ENCODE measurements at places on chromosomes 5 and 9. TPM values are rescaled to one million over a fixed set of nuclear protein-coding genes. Genes with fewer than 3 reads are reported as not detected.

DNA sequence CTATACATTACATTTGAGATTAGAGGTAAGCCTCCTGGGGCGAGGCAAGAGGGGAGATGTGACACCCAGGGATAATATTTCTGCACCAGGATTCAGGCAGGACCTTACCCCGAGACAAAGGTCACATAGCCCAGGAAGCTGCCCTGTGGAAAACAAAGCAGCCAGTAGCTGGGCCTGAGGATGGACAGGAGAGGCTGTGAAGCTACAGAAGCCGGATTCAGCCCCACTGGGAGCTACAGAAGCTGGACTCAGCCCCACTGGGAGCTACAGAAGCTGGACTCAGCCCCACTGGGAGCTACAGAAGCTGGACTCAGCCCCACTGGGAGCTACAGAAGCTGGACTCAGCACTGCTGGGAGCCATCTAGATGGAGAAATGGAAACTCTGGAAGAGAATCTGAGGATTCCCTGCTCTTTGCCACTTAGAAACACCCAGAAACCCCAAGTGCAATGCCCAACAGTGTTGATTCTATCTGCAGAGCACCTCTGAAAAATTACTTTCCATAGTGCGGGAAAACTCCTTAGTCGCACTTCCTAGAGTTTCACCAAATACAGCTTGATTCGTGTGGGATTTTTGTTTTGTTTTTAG, 46.5 kb upstream of the ZFR start:
- H3K27ac ChIP-seq = no peak overlapping the region
- H3K4me1 ChIP-seq = peaks cover 12% of the 10 kb centered on the region
- no peaks in the 10 kb centered on the region for H3K36me3 ChIP-seq
- H3K27me3 ChIP-seq = peaks cover 1% of the 10 kb centered on the region
- H3K4me3 ChIP-seq = no peak overlapping the region

The ORM1 gene
- not detected for total RNA-seq

GRCh38 chr9:7146582-7146981, 388.8 kb downstream of the KDM4C start:
- DNase-seq = no peak
- no peaks in the 10 kb centered on the region for H3K36me3 ChIP-seq
- H3K27me3 ChIP-seq = no peaks in the 10 kb centered on the region
- H3K4me3 ChIP-seq = no peak overlapping the region
- peaks cover 20% of the 10 kb centered on the region for H3K4me1 ChIP-seq
- H3K27ac ChIP-seq = no peak overlapping the region

GRCh38 chr5:9269014-9269413, 276.9 kb downstream of the SEMA5A start:
- peaks cover 20% of the 10 kb centered on the region for H3K36me3 ChIP-seq
- H3K4me1 ChIP-seq = peaks cover 52% of the 10 kb centered on the region
- no peak for DNase-seq
- no peaks in the 10 kb centered on the region for H3K27me3 ChIP-seq

GRCh38 chr5:152994033-152994680, 496.3 kb upstream of the GRIA1 start:
- no peak for DNase-seq
- H3K36me3 ChIP-seq = no peaks in the 10 kb centered on the region
- no peak overlapping the region for H3K4me3 ChIP-seq
- H3K27me3 ChIP-seq = peaks cover 2% of the 10 kb centered on the region

The CTXN3 gene
- total RNA-seq = not detected

- no peak overlapping the region for H3K27ac ChIP-seq
- DNase-seq = no peak
- peaks cover 28% of the 10 kb centered on the region for H3K27me3 ChIP-seq
- H3K4me3 ChIP-seq = peak overlapping the region; percentile 78
These were observed 4.2 kb upstream of the PFN3 start for GRCh38 chr5:177404641-177405179.

- H3K4me1 ChIP-seq = no peaks in the 10 kb centered on the region
- DNase-seq = no peak
- H3K36me3 ChIP-seq = no peaks in the 10 kb centered on the region
- peaks cover 2% of the 10 kb centered on the region for H3K27me3 ChIP-seq
- no peak overlapping the region for H3K27ac ChIP-seq
- no peak overlapping the region for H3K4me3 ChIP-seq
These were observed 38.0 kb downstream of the CAMK4 start for GRCh38 chr5:111262153-111262552.

DNA sequence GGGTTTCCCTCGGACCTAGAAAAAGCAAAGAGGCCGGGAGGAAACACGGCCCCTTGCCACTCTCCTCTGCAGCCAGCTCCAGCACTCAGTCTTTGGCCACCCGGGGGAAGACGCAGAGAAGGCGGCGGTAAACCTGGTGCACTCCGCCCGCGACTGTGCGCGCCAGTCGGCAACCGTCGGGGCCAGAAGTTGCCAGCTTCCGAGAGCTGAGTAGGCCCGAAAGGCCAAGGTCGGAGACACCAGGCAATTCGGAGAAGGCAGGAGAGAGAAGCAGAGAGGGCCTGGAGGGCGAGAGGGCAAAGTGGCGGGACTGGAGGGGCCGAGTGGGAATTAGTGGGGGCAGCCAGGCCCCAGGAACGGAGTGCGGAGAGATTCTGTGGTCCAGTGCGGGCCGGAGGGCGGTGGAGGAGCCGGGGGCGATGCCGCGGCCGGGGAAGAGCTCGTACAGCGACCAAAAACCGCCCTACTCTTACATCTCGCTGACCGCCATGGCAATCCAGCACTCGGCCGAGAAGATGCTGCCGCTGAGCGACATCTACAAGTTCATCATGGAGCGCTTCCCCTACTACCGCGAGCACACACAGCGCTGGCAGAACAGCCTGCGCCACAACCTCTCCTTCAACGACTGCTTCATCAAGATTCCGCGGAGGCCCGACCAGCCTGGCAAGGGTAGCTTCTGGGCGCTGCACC, at the start of gene FOXB2:
Gene FOXB2, plus strand, starts transcription at position 420 of the 690 bp plus-strand sequence. Its CDS starts 0 bp downstream, at position 420.
- DNase-seq = no peak
- H3K4me1 ChIP-seq = peaks cover 11% of the 10 kb centered on the region
- H3K36me3 ChIP-seq = no peaks in the 10 kb centered on the region
- H3K4me3 ChIP-seq = no peak within 1 kb of the TSS

- H3K36me3 ChIP-seq = no peaks in the 10 kb centered on the region
- no peak overlapping the region for H3K27ac ChIP-seq
- DNase-seq = no peak
- H3K27me3 ChIP-seq = peaks cover 14% of the 10 kb centered on the region
- H3K4me1 ChIP-seq = peaks cover 10% of the 10 kb centered on the region
These were observed 166.7 kb downstream of the DAB2IP start for GRCh38 chr9:121818016-121818661.
